COR-L47 (cell line): ENCODE measurements at places on chromosomes 1 and 21.

DNA sequence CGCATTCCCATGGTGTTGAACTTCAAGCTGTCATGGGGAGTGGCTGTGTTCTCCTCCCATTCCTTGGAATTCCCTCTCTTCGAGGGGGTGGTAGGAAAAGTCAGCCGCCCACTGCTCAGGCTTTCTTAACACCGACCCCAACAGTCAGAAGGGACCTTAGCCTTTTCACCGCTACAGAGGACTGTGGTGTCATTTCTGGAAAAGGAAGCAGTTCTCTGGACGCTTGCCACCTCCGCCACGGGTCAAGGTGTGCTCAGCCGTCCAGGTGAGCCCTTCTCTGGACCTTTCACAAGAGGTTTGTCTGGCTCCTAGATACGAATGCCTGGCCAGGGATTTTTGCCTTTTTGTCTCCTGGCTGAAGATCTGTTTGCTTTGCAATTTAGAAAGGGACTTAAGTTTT lies 31.8 kb downstream of the CLIC6 start:
- DNase-seq: no peak

- no peak for DNase-seq
These were observed 42.4 kb downstream of the ABL2 start for GRCh38 chr1:179187043-179187442.

GRCh38 chr1:193104502-193104906 lies 710 bp downstream of the GLRX2 start:
- peak; percentile 47 for DNase-seq

- DNase-seq: no peak
These were observed 200.7 kb downstream of the FGGY start for GRCh38 chr1:59497616-59498015.

GRCh38 chr1:160091666-160092223 lies 6.7 kb downstream of the IGSF8 start:
- no peak for DNase-seq

GRCh38 chr21:32364387-32364786 lies 28.4 kb downstream of the URB1 start:
- no peak for DNase-seq

GRCh38 chr1:230463760-230464159 lies 37.6 kb upstream of the PGBD5 start:
- no peak for DNase-seq

- no peak for DNase-seq
These were observed 65.7 kb upstream of the NHLH2 start for GRCh38 chr1:115906627-115907026.

GRCh38 chr1:12617901-12618660 lies at the start of gene DHRS3:
Gene DHRS3 (minus strand): TSS chr1:12618210. CDS start chr1:12617348, 862 bp downstream.
- peak; percentile 53 for DNase-seq

DNA sequence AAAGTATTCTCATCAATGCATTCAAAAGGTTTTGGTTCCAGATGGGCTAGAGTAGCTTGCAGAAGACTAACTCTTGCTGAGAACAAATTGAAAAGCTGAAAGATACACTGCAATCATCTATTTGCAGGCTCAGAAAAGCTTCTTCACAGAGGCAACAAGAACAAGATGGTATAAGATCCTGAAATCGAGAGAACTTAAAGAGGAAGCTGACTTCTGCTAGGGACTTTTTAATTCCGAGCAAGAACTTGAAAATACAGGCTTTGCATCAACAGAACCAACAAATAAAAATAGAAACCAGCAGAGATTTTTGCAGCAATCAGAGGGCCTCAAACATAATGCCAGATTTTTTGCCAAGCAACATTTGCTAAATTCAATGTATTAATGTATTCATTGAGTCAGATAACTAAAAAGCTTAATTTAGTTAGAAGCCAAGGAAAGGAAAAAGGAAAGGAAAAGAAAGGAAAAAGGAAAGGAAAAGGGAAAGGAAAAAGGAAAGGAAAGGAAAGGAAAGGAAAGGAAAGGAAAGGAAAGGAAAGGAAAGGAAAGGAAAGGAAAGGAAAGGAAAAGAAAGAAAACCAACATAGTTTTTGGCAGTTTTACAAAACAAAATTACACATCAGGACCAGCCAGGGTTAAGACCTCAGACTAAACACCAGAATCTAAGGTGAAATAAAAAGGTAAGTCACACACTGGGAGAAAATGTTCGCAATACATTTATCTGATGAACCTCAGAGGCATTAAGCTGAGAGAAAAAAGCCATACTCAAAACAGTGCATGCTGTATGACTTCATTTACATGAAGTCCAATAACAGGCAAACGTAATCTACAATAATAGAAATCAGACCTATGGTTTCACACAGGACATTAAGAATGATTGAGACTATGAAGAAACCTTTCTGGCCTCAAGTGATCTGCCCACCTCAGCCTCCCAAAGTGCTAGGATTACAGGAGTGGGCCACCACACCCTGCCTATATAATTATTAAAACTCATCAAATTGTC lies 42.6 kb downstream of the FAF1 start:
- no peak for DNase-seq

- no peak for DNase-seq
These were observed 2.4 kb upstream of the SPOCD1 start for GRCh38 chr1:31818206-31818605.

GRCh38 chr1:226360106-226360746 lies 47.7 kb downstream of the PARP1 start:
- no peak for DNase-seq
